ENCODE measurements at places on chromosomes 3 and 15. TPM values are rescaled to one million over a fixed set of nuclear protein-coding genes. Genes with fewer than 3 reads are reported as not detected.

GHRL gene
- 0.06 TPM for polyA plus RNA-seq

LRRC2 gene
- polyA plus RNA-seq: 0.08 TPM

ROPN1 gene
- polyA plus RNA-seq: not detected

GPR27 gene
- not detected for polyA plus RNA-seq

SEC22C gene
- polyA plus RNA-seq: 32.9 TPM

BFSP2 gene
- polyA plus RNA-seq: not detected

ZNF80 gene
- not detected for polyA plus RNA-seq

CYP1A2 gene
- not detected for polyA plus RNA-seq

GOLGA8G gene
- not detected for polyA plus RNA-seq
